Thoracic aorta (tissue), 2 donors: ENCODE measurements at places on chromosomes 3 and 15. TPM values are rescaled to one million over a fixed set of nuclear protein-coding genes. Genes with fewer than 3 reads are reported as not detected.

- DNase-seq, result no peak
Observed at GRCh38 chr3:151537726-151538125, 76.9 kb upstream of the IGSF10 start.

- DNase-seq, result no peak
Observed at GRCh38 chr3:47601281-47601680, 22.6 kb upstream of the CSPG5 start.

DYNLT2B gene
- total RNA-seq, result not detected

THRB gene
- total RNA-seq, result 65.6 TPM

DNA sequence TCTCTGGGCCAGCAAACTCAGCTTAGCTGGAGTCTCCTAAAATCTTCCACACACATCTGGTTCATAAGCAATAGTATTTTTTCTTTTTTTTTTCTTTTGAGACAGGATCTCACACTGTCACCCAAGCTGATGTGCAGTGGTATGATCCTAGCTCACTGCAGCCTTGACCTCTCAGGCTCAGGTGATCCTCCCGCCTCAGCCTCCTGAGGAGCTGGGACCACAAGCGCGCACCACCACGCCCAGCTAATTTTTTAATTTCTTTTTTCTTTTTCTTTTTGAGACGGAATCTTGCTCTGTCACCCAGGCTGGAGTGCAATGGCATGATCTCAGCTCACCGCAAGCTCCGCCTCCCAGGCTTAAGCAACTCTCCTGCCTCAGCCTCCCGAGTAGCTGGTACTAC, 34.3 kb downstream of the RNU5B-1 start:
- no peak for DNase-seq

DNA sequence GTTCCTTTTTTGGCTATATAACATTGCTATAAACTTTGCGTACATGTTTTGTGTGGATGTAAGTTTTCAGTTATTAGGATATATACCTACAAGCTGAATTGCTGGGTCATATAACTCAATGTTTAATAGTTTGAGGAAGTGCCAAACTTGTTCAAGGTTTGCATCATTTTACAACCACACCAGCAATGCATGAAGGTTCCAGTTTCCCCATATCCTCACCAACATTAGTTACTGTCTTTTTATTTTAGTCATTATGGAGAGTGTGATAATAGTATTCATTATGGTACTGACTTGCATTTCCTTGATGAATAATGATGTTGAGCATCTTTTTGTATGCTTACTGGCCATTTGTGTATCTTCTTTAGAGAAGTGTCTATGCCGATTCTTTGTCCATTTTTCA, 112.3 kb downstream of the NR1I2 start:
- DNase-seq, result no peak

DNA sequence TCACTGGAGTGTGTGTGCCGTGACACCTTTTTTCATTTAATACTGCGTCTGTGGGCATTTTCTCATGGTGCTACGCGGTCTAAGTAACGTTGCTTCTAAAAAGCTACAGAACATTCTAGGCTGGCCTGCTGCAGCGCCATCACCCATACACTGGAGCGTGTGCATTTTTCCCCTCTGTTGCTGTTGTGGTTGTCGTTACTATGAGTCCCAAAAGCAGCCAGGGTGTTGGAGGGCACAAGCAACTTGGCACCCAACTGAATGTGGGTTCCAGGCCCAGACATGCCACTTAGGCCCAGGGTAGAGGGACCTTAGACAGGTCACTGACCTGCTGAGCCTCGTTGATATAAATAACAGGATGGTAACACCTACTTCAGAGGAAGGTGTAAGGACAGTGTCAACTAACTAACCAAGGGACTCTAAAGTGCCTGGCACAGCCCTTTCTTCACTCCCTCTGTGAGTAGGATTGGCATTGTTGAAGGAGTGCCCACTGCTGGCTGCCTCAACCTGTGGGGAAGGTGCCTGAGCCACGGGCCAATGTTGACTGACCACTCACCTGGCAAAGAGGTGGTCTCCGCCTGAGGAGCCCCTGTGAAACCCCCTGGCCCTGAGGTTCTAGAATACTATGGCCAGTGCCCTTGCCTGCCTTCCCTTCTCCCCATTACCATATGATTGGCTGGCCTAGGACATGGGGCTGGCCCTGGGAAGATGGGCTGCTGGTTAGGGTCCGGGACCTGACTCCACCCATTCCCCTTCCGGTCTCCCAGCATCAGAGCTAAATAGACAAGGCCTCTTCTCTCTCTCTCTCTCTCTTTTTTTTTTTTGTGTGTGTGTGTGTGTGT, 3.5 kb downstream of the CSK start:
- DNase-seq, result no peak

DNA sequence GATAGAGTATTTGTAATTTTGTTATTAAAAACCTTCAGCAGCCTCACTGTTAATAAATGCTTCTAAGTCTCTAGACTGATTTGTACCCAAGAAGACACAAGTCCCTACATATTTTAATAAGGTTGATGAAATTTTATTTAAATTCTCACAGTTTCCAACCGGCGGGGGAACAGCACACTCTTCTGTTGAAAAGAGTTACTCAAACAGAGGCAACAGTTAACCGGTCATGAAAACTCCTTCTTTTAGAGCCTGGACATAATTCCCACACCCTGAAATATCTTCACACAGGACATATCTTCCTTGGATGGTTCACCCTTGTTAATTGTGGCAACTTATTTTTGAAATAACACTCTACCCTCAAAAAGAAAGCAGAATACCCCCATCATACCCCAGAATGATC, 278.8 kb downstream of the FOXP1 start:
- DNase-seq, result no peak

- DNase-seq, result no peak
Observed at GRCh38 chr3:122621112-122621511, 43.7 kb downstream of the PARP15 start.

TARS3 gene
- total RNA-seq, result 20.5 TPM
